ENCODE measurements at places on chromosomes 12 and 14. TPM values are rescaled to one million over a fixed set of nuclear protein-coding genes. Genes with fewer than 3 reads are reported as not detected.

GPRC5D gene
- polyA plus RNA-seq, result 1.6 TPM

SHMT2 gene
- 89.4 TPM for polyA plus RNA-seq

SLC6A15 gene
- polyA plus RNA-seq, result 0.31 TPM

DNA sequence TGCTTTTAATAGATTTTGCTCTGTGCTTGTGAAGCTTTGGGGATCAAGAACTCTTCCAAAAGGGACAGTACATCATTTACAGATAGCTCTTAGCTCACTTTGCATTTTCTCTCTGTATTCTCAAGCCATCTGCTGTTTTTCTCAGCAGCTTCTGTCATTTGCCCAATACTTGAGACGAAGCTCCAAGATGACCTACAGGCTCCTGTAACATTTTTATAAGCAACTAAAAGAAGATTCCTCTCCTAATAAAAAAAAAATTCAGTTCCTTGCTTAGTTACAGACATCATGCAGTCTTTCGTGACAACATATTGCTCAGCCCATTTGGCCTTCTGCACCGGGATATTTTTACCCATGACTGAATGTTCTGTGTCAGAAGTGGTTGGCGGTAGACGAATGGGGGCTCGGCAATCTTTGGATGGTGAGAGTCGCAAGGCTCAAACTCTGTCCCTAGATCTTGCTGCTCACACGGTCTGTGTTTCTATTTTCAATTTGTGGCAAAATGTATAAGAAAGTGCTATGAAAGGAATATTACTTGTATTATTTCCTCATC, 215.6 kb downstream of the FSCB start:
- no peak for DNase-seq

DNA sequence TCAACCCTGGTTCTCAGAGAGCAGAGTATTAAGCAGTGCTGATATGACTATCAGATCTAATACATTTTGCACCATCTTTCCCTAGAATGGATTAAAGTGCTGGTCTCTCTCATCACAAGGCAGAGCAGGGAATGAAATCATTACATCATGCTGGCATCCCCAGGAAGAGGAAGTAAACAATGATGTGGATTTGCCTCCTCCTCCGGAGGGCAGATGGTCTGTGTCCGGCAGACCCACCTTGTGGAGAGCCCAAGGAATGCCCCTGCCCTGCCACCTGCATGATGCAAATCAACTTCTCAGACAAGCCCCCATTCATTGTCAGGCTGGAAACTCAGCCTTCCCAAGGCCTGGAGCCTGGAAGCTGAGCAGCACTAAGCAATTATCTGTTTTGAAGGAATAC, 1149.1 kb downstream of the VRK1 start:
- DNase-seq, result no peak

DNA sequence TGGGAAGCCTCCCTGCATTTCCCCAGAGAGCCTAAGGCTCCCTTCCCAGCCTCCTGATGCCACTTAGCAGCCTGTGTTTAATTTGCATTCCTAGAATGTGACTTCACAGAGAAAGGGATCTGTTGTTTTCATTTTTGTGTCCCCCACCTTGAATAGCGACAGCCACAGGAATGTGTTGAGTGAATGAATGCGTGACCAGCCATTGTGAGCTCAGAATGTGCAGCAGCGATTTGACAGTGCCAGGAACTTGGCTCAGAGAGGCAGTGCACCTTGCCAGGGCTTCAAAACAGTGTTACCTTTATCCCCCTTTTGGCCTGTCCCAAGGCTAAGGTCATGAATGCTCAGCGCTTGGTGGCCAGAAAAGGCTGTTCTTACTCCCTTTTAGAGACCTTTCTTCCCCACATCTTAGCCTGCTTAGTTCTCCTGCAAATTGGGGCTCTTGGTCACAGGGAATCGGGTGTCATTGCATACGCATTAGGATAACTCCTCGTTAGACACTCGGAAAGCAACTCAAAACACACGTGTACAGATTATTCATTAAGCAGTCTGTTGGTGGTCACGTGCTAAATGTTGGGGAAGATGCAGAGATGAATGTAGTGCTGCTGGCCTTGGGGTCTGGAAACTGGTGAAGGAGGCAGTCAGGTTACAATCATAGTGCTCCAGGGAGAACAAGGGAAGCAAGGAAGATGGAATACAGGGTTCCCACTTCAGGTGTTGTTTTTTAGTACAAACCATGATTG, 9.8 kb downstream of the NTF3 start:
- no peak for DNase-seq

DNA sequence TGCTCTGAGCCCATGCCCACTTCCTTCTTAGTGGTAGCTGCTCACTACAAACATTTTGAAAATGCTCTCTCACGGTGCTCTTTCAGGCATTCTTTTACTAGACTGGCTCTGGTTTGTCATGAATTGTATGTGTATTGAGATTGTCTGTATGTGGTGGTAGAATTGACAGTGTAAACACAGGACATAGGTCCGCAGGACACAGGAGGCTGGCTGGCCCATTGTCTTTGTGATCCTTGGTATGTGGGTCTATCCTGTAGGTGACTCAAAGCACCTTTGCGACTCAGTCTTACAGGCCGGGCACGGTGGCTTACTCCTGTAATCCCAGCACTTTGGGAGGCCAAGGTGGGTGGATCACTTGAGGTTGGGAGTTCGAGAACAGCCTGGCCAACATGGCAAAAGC, 250.9 kb downstream of the C12orf75 start:
- no peak for DNase-seq

DNA sequence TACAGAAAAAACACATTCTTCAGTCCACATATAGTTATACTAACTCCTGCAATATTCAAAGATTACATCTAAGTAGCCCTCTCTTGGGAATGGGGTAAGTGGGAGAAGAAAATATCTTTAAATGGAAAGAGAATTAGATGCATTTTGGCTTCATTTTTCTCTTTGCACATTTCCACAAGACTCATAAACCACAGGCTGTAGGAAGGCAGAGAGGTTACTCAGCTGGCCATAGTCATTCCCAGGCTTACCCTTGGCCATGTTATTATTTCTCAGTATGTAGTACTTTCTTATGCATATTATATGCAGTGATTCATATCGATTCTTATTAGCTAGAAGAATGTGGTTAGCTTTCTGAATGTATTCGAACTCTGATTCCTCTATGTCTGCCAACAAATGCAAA, 92.2 kb downstream of the PTPRR start:
- no peak for DNase-seq

DNA sequence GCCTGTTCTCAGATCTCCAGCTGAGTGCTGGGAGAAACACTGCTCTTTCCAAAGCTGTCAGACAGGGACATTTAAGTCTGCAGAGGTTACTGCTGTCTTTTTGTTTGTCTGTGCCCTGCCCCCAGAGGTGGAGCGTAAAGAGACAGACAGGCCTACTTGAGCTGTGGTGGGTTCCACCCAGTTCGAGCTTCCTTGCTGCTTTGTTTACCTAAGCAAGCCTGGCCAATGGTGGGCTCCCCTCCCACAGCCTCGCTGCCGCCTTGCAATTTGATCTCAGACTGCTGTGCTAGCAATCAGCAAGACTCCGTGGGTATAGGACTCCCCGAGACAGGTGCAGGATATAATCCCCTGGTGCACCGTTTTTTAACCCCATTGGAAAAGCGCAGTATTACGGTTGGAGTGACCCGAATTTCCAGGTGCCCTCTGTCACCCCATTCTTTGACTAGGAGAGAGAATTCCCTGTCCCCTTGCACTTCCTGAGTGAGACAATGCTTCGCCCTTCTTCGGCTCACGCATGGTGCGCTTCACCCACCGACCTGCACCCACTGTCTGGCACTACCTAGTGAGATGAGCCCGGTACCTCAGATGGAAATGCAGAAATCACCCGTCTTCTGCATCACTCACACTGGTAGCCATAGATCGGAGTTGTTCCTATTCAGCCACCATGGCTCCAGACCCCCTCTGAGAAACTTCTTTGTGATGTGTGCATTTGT, 650.3 kb upstream of the ALG10B start:
- DNase-seq, result no peak

- no peak for DNase-seq
Observed at GRCh38 chr12:111330800-111331752, 37.8 kb downstream of the PHETA1 start.

DNA sequence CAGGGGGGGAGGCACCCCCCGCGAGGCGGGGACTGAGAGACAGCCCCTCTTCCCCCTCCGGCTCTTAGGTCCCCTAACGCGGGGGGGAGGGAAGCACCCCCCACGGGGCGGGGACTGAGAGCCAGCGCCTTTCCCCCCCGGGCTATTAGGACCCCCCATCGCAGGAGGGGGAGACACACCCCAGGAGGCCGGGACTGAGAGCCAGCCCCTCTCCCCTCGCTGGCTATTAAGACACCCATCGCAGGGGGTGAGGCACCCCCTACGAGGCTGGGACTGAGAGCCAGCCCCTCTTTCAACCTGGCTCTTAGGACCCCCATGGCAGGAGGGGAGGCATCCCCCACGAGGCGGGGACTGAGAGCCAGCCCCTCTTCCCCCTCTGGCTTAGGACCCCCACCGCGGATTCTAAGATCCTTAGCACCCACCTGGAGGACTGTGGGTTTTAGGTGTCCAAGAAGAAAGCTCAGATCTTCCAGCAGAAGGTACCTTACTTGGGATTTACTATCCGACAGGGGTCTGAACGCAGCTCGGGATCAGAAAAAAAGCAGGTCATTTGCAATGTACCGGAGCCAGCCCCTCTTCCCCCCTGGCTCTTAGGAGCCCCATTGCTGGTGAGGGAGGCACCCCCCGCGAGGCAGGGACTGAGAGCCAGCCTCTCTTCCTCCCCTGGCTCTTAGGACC, 197.8 kb upstream of the PZP start:
- DNase-seq, result no peak

Data from right lung (tissue), 10 donors.